Germinal center (tissue), 1 donor: ENCODE measurements at places on chromosomes 3 and 15.

DNA sequence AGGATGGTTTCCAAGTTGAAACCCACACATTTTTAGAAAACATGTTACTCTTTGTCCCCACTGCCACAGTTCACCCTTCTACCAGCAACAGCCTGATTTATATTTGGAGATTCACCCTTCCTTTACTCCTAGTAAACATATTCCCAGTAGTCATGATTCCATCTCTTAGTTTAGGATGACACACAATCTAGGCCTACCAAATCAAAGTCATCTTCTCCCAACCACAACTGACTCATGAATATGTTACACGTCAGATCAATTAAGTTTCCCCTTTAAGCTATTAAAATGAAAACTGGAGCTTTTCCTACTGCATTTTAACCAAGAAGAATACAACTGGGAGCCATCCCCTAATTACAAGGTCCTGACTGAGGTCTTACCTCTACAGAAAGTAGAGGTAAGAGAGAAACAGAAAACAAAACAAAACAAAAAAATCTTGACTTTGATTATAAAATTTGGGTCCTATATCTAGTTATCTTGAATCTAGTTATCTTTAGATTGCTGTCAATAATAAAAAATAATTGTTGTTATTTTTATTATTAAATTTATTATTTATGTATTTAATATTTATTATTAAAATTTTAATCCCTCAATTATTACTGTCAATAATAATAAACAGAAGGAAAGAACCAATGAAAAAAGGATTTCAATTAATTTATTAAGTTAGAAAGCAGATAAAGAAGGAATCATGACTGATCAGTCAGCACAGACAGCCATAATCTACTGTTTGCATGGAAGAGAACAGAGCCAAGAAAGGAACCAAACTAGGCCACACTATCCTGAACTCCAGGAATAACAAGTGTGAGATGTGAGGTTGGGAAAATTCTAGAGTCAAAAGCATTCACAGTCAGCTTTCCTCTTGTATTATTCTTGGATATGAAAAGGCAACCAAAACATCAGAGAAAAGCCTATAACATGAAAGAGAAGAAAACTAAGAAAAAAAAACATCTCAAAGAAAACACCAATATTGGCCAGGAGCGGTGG, 12.5 kb downstream of the DPH6 start:
- DNase-seq = no peak

DNA sequence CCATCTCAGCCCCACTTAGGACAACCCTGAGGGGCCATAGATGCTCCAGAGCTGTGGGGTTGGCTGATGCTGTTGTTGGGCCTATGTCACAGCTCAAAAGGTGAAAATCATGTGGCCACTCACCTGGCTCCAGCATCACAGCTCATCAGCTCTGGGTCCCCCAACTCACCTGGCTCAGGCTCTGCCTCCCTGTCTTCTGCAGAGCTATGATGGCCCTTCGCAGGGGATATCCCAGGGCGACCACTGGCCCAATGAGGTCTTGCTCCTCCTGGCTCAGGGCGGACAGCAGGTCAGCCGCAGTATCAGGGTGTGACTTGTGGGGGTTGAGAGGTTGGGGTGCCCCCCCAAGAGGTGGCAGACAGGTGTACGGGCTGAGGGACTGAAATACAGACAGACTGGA, 15.7 kb downstream of the UBAP1L start:
- no peak for DNase-seq

DNA sequence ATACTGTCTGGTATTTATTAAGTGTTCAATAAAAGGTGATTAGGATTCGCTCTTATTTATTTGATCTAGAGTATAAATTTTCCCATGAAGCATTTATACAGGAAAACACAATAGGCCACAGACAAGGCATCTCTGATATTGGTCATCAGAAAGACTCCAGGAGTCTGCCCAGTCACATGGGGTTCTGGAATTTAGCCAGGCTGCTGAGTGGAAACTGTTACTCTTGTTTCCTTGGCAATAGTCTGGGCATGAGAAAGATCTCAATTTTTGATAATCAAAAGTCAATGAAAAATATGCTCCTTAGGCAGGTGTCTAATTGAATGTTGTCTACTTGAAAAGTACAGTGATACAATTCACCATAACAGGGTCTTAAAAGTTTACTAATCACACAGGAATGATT, 161.2 kb downstream of the FRMD5 start:
- DNase-seq = no peak

DNA sequence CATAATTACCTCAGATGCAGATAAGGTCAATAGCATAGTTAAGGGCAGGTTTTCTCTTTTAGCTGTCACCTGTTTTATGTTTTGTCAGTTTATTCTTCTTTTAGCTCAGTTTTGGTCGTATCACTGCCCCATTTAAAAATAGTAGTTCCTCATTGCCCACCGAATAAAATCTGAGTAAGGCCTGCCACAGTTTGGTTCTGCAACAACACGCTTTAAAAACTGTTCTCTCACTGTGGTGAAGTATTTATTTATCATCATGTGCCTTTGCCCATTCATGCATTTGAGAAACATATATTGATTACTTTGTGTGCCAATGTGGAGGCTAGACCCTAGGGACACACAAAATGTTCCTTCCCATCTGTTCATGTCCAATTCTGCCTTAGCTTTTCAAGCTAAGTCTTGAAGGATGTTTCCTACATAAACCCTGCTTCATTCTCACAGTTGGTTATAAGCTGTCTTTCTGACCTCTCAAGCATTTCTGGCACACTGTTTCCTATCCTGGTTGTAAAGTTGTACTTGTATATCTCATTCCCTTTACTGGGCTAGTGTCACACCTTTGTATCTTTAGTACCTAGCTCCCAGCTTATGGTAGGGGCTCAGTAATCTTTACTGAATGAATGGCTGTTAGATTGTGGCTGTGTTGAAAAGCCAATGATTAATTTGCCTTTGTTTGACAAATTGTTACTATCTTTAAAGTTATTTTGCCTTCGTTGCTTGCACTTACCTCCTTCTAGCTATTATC, 23.9 kb downstream of the AKAP13 start:
- DNase-seq = peak; percentile 65

GRCh38 chr3:40229963-40230362, 79.5 kb upstream of the EIF1B start:
- no peak for DNase-seq
